ENCODE measurements at places on chromosomes 6 and 20.

GRCh38 chr6:42979523-42980177, 669 bp upstream of the PEX6 start:
- peak; percentile 49 for DNase-seq

DNA sequence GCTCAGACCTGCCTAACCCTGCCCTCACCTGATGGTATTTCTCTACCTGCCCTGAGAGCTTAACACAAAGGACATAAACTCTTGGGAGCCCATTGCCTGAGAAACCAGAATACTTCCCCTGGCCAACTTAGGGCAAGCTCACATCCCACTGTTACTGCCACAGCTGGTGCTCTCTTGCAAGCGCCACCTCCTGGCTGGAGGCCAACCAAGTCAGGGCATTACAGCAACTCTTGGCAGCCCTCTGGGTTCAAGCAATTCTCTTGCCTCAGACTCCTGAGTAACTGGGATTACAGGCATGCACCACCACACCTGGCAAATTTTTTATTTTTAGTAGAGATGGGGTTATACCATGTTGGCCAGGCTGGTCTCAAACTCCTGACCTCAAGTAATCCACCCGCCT, 70.1 kb downstream of the HECA start:
- no peak for DNase-seq

- no peak for DNase-seq
These were observed 307.6 kb downstream of the ALDH8A1 start for GRCh38 chr6:134642279-134642678.

- DNase-seq: no peak
These were observed 18.8 kb downstream of the RFPL4B start for GRCh38 chr6:112365952-112366351.

GRCh38 chr6:35302604-35303241, 5.1 kb downstream of the DEF6 start:
- DNase-seq: peak; percentile 91

DNA sequence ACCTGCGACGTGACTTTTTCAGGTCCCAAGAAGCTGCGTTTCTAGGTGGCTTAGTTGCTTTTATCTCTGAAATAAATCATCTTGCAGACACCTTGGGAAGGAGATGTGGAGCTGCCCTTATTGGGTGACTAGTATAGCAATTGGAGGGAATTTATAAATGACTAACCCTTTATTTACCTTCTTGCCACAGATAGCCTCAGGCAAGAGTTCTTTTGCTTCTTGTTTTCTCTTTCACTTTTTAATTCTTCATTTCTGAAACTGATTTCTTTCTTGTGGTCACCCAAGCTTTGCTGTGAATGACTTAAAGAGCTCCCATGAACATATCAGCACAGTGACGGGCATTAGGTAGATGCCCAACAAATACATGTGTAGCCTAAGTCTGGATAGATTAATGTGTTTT, 3.0 kb downstream of the ADGRF4 start:
- DNase-seq: no peak

GRCh38 chr6:55836481-55836880, 38.9 kb downstream of the BMP5 start:
- DNase-seq: no peak

DNA sequence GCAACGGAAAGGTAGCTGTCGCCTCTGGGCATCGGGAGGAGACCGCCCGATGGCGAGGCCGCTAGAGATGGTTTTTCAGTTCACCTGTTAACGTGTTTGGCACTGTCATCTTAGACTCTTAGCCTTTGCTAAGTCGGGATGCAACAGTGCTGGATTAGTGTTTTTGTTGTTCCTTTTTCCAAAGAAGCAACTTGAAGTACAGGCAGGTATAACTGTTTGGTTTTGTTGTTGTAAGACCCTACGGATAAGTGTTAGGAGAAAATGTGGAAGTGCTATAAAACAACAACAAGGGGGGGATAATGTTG, 723 bp downstream of the MANEA start:
- DNase-seq: no peak

DNA sequence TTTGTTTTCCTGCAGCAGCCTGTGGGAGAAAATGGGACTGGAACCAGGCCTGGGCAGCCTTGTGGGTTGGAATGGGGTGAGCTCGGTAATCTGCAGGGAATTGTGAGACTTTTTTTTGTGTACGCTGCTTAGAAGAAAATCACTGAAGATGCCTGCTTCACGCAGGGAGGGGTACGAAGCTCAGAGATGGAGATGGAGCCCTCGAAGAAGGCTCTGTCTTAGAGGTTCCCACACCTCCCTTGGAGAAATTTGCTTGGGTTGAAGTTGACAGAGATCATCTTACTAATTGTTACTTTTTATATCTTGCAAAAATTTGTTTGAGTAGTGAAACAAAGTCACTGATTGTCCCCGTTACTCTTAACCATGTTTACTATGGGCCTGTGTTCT, 894 bp downstream of the PYGB start:
- peak; percentile 39 for DNase-seq

GRCh38 chr6:1025821-1026220, 286.1 kb upstream of the FOXQ1 start:
- no peak for DNase-seq

DNA sequence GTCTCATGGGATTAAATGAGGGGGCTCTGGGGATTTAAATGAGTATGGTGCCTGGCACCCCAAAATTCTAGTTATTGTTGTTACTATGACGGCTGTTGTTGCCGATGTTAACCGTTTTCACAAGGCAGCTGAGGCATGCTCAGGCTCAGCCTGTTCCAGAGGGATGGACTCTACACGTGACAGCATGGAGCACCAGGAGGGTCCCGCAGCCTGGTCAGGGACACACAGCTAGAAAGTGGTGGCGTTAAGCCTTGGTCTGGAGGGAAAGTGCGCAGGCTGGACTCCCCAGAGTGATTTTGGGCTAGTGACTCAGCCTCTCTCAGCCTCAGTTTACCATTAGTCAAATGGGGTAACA, 7.0 kb downstream of the FAM110A start:
- DNase-seq: no peak

DNA sequence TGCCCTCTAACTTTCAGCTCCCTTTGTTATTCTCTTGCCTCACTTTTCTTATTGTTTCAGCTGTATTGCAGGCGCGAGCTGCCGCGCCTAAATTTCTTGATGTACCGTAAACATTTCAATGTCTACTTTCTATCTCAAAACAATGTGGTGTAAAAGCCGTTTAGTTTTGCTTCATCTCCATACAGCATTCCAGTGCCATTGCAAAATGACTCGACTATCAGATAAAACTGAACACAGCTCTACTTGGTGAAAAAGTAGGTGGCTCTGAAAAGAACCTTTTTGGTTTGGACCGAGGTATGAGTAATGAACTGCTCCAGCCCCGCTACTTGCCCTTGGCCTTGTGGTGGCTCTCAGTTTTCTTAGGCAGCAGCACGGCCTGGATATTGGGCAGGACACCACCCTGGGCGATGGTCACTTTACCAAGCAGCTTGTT, 74.6 kb downstream of the OR2B2 start:
- no peak for DNase-seq

GRCh38 chr20:50380697-50381040, 129.5 kb upstream of the PTPN1 start:
- no peak for DNase-seq

GRCh38 chr20:7672571-7672970, 267.7 kb downstream of the HAO1 start:
- no peak for DNase-seq

GRCh38 chr6:168671863-168672546, 231.0 kb downstream of the SMOC2 start:
- no peak for DNase-seq

DNA sequence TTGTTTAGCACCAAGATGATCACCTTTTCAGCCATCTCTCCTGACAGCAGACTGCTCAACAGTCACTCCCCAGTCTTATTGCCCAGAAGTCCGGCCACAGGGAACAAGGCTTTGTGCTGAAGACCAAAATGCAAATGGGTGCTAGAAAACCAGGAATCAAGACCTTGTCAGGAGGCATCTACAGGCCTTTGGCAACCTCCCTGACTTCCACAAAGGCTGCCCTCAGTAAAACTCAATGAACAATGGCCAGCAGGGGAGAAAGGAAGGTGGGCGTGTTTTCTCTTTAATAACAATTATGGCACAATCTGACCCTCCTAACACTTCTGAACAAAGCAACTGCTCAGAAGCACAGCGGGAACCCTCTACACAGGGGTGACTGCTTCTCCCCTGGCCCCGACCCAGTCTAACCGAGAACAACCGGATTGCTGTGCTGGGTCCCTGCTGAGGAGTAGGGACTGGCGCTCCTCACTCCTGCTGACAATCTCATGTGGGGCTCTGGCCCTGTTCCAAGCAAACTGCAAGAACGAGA, 41.6 kb downstream of the PLCG1 start:
- no peak for DNase-seq

DNA sequence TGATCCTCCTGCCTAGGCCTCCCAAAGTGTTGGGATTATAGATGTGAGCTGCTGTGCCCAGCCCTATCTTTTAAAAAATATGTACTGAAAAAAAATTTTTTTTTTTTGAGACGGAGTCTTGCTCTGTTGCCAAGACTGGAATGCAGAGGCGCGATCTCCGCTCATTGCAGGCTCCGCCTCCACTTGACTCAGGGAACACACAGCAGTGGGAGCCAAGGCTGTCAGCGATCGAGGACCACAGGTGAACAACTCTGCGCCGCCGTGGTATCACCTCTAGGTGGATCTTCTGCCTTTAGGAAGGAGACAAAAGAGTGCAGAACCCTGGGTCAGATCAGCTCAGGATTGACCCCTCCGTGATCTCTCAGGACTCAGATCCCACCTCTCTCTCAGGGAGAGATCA, 13.7 kb downstream of the RAET1E start:
- DNase-seq: no peak

GRCh38 chr6:113854531-113855499, 2.3 kb upstream of the MARCKS start:
- DNase-seq: no peak

GRCh38 chr6:100803264-100804045, 77.7 kb downstream of the ASCC3 start:
- no peak for DNase-seq

DNA sequence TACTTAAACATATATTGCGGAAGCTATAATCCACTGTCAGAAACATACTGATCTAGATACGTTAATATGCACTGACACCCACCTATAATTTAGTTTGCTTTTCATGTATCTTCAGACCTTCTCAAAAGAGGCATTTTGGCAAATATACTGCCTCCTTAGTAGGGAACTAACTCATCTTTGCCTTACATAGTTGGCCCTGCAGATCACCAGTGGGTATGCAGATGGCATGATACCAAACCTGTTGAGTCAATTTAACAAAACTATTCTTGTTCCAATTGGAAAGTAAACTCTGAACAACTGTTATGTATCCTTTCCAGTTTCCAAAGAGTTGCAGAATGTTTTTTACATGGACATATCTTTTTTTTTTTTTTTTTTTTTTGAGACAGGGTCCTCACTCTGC, 35.6 kb upstream of the TBC1D20 start:
- DNase-seq: no peak

DNA sequence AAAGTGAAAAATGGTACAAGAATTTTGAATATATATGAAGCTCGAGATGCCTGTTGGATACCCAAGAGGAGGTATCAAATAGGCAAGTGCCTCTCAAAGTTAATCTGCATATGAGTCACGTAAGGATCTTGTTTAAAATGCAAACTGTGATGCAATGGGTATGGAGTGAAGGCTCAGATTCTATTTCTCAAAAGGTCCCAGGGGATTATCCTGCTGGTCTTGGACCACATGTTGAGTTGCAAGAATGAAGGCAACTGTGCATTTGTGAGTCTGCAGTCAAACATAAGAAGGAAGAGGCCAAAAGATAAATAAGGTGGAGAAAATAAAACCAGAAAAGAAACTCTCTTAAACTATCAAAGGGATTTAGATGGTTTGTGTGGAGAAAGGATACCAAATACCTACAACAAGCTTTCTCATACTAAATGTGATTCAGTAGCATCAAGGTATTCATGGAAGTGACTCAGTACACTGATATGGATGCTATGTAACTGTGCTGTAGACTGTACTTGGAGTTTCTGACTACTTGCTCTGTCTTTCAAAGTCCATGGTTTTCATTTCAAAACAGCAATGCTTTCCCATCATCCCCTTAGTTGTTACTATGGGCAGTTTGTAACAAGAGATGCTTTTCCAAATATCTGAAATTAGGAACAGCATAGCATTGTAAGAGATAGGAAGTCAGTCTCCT, 106.3 kb downstream of the GFRAL start:
- DNase-seq: no peak

- no peak for DNase-seq
These were observed 41.7 kb upstream of the REV3L start for GRCh38 chr6:111524735-111525134.

DNA sequence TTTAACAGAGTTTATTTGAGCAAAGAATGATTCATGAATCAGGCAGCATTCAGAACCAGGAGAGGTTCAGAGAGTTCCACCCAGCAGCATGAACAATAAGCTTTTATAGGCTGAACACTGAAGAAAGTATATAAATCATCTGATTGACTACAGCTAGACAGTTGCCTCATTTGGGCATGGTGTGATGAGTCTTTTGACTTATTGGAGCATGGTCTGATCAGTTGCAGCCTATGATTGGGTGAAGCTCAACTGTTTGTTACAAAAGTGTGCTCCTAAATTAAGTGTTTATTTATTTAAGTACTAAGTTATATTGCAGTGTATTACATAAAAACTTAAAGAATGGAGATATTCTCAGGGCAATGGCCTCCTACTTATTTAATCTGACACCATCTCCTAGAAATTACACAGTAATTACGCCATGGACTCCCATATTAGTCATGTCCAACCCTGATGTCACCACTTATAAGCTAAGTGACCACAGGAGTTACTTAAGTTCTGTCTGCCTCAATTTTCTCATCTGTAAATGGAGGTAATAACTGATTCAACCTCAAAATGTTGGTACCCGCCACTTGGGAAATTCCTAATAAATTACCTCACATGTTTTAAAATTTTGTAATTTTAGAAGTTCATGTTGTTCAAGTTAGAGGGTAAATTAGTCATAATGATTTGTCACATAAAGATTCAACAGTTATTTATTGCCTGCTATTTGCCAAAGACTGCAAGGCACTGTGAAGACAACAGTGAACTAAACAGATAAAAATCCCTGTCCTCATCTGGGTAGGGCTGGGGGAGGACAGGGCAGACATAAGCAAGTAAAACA, 15.2 kb upstream of the ROS1 start:
- DNase-seq: no peak

DNA sequence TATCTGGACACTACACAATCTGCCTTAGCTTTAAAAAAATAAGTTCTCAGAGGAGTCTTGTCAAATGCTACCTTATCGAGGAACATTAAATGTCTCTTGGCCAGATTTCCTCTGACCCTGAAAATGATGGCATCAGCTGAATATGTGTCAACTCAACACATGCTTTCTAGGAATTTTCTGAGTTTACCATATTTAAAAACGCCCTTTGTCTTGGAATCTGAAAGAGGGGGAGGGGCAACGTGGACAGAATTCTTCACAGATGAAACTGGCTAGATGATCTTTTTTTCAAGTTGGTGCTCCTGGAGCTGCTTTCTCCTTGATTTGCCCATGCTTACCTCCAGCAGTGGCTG, 5.1 kb downstream of the SOX4 start:
- no peak for DNase-seq

GRCh38 chr20:63047267-63047666, 40.5 kb upstream of the BHLHE23 start:
- DNase-seq: no peak

All from natural killer cell (primary cell).